ENCODE measurements at places on chromosomes 1 and 21. TPM values are rescaled to one million over a fixed set of nuclear protein-coding genes. Genes with fewer than 3 reads are reported as not detected.

GRCh38 chr1:39754026-39754570 lies 15.4 kb downstream of the PPIE start:
- DNase-seq = no peak

LAD1 gene
- 0.76 TPM for total RNA-seq

MAN1C1 gene
- 29.4 TPM for total RNA-seq

DNA sequence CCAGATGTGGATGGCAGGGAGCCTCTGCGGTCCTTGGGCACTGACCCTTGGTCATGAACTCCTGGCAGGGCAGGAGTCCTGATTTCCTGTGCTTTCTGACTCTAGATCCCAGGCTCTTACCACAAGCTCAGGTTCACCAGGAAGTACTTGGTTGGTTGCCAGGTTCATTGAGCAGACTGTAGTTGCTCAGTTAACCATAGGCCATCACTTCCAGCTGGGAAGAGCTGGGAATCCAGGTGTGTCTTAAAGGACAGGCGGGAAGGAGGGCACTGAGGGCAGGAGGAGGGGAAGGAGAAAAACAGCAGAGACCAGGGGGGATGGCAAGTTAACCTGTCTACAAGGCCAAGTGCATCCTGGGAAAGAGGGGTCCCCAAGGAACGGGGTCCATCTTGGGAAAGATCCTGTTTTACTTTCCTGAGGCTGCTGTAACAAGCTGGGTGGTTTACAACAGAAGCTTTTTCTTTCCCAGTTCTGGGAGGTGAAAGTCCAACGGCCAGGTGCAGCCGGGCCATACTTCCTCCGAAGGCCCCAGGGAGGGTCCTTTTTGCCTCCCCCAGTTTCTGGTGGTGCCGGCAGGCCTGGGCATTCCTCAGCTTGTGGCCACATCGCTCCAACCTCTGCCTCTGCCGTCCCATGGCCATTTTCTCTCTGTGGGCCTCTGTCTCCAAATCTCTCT lies 11.6 kb downstream of the KCNAB2 start:
- no peak for DNase-seq

DNA sequence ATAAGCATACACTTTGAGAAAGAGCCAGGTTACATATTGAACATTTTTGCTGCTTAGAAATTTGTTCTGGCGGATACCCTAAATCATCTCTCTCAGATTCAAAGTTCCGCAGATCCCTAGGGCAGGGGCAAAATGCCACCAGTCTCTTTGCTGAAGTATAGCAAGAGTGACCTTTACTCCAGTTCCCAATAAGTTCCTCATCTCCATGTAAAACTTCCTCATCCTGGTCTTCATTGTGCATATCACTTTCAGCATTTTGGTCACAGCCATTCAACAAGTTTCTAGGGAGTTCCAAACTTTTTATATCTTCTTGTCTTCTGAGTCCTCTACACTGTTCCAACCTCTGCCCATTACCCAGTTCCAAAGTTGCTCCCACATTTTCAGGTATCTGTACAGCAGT lies 23.3 kb upstream of the LYPD8 start:
- DNase-seq = no peak

- DNase-seq = no peak
Observed at GRCh38 chr1:71823708-71824305, 458.5 kb downstream of the NEGR1 start.

OR2L13 gene
- total RNA-seq = 0.36 TPM

DNA sequence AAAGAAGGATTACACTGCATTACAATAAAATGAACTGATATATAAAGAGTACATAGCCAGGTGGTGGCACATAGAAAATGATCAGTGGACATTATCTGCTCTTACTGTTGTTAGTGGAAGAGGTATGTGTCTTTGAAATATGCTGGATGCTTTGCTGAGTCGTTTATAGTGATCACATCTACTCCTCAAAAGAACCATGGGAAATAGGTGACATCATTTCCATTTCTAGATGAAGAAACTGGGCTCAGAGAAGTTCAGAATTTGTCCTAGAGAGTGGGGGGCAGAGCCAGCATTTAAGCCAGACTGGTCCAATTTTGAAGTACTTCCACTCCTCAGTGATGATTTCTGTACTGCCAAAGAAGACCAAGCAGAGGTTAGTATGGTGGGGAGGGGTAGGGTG lies 34.0 kb upstream of the BACH1 start:
- no peak for DNase-seq

CRYAA gene
- not detected for total RNA-seq

GRCh38 chr1:205465392-205465791 lies 9.5 kb upstream of the BLACAT1 start:
- DNase-seq = no peak

Measured in sciatic nerve (tissue), 2 donors.